ENCODE measurements at places on chromosomes 3 and 15.
A peak's percentile ranks its signal among the peaks of the same experiment; 100 is the strongest.

DNA sequence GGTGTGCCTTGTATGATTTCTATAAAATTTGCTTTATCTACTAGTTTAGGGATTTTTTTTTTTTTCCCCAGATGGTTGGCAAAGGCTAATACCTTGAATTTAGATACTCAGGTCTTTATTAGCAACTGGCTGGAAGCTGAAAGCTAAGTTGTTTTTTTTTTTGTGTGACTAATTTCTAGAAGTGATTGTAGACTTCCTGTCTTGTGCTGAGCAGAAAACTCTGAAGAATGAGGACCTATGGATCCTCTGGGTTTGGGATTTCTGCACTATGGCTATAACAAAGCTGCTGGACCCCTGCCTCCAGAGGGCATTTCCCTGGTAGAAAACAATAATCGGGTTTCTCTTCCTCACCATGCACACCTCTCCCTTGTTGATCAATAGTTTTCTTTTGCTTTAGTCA lies 10.0 kb downstream of the ARIH2 start:
- no peak for DNase-seq

DNA sequence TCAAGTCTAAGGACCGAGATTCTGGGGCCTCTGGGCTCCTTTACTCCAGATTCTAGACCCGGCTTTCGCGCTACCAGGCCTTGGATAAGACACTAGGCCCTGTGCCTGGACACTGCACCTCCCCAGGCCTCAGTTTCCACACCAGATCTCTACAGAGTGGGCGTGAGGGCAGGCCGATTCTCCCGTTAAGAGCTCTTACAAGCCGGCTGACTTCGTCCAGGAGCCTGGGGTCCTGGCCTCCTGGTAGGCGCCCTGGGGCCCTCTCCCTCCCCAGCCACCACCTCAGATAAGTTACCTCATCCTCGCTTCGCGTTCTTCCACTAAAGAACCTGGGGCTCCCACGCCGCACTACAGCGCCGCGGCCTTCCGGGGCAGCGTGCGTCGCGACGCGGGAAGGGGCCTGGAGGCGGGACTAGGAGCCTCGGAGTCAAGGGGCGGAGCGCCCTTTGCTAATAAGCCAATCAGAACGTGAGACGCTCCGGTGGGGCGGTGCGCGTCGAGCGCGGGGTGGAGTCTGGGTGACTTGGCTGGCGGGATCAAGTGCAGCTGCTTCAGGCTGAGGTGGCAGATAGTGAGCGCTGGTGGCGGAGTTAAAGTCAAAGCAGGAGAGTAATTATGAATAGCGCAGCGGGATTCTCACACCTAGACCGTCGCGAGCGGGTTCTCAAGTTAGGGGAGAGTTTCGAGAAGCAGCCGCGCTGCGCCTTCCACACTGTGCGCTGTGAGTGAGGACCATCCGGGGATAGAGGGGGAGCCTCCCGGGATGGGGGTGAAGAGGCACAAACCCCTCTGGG lies at the start of the genes EAF2 and IQCB1:
Gene EAF2 (plus strand): TSS at position 539 of the 794 bp plus-strand sequence. CDS start 77 bp downstream, at position 616.
Gene IQCB1 (minus strand): TSS at position 390 of the 794 bp plus-strand sequence. CDS start 6,100 bp downstream, outside the sequence.
- peak; percentile 92 for DNase-seq

DNA sequence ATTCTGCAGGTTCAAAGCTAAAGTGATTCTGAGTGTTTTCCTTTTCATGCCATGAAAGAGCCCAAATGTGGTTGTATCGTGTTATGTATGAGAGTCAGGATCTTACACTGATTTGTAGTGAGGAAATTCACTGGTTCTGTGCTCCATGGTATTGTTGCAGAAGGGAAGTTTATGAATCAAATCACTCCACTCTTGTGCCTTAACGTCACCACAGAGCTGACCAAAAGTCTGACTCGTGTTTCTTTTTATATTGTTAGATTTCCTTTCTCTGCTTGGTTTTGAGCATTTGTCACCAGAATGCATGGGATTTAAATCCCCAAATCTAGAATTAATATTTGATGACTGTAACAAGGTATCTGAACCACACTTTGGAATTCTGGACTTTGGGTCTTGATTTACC lies 29.1 kb upstream of the SLC30A4 start:
- DNase-seq: peak; percentile 30

- no peak for DNase-seq
Observed at GRCh38 chr3:5009506-5010109, 30.4 kb downstream of the BHLHE40 start.

GRCh38 chr15:83380059-83380458 lies 67.1 kb upstream of the SH3GL3 start:
- peak; percentile 48 for DNase-seq

- DNase-seq: no peak
Observed at GRCh38 chr15:66275352-66275751, 18.0 kb upstream of the DIS3L start.

DNA sequence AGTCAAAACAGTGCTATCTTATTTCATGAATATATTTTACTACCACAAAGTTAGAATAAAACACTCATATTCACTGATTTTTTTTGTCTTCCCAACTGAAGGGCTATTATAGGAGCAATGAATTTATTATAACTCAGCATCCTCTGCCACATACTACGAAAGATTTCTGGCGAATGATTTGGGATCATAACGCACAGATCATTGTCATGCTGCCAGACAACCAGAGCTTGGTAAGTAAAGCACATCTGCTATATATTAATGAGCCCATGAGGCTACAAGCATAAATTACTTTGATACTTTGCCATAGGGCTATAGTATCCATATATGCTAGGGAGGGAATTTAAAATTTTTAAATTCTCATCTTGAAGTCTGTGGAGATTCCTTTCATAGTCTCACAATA lies 95.9 kb downstream of the FEZF2 start:
- peak; percentile 77 for DNase-seq

DNA sequence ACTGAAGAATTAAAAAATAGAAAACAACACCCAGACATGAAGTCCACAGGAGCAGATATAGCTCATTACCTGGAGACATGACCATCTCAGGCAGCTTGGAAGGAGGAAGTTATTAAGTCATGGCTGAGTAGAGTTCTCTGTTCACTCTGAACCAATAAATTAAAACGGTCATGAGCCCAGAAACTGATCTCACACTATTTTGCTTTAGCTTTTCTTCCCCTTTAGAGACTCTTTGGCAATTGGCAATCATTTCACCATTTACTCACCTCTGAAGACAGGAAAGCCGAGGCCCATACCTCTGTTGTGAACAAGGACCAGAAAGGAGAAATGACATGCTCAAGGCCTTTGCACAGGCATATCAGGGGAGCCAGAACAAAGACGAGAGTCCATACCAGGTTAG lies 26.6 kb downstream of the CLDN18 start:
- no peak for DNase-seq

GRCh38 chr3:111913163-111913763 lies 54.2 kb downstream of the PHLDB2 start:
- DNase-seq: no peak

DNA sequence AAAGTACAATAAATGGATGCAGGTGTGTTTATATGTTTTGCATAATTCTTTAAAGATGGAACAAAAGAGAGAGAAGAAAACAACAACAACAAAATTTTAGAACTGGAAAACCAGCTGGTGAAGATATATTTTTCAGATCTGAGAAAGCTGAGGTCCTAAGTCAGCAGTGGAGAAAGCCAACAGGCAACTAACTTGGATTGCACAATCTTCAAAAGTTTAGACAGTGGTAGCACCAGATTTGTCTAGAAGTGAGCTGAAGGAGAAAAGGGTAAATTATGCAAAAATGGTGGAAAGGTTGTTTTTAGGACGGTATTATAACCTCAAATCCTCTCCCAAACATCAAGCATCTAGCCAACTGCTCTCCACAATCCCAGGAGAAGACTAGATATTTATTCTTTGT lies 17.0 kb downstream of the FGF12 start:
- DNase-seq: no peak

- DNase-seq: no peak
Observed at GRCh38 chr3:46615976-46616375, 3.7 kb downstream of the FAM240A start.

DNA sequence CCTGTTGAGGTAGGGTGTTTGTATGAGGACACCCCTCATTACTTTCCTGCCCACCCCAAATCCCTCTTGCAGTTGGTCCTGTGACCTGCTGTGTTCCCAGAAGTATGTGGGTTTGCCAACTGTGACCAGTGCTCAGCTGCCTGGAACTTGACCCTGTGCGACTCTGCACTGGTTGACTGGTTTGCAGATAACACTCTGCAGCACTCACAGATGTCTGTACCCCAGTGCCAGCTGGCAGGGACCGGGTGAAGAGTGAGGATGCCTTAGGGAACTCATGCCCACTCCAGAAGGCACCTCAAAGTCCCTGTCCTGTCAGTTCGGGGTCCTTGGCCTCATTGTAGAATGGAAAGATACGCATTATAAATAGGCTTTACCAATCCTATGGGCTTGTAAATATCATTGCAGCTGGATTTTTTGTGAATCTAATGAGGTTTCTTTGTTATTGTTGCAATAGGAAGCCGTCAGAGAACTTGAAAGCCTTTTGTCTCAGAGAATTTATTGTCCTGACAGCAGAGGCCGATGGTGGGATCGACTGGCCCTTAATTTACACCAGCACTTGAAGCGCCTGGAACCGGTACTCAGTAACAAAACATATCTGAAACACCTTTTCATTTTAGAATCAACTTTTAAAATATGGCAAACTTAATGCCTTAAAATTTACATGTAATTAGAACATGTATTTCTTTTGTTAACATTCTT lies 18.2 kb downstream of the FAN1 start:
- DNase-seq: no peak

GRCh38 chr15:56523521-56523920 lies 58.6 kb upstream of the MNS1 start:
- DNase-seq: peak; percentile 13

- peak; percentile 81 for DNase-seq
Observed at GRCh38 chr3:71628522-71628921, 45.0 kb upstream of the FOXP1 start.

- DNase-seq: peak; percentile 62
Observed at GRCh38 chr3:172516318-172517214, 6.7 kb downstream of the TNFSF10 start.

DNA sequence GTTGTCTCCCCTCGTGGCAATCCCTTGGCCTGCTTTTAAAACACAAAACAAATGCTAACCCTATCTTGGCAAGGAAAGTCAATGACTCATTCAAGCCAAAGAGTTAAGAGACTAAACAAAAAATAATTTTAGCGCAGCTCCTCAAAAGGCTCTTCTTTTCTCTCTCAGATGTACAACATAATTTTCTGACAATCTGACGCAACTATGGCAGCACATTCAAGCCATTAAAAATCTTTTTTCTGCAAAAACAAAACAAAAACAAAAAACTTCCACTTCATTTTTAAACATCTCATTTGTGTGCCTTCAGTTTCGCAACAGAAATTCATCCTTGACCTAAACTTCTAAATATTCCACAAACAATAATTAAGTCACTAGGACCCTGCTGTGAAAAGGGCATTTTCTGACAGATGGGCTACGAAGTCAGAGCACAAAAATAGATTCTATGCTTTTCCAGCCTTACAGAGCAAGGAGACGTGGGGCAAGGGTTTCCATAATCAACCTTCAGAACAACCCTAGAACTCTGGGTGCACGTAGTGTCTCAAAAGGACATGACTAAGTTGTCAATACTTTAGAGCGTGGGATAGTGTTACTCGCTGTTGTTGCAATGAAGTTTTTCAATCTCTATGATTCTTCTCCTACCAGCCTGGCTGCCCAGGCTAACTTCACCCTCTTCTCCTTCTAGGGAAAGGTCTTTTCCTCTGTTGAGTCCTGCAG lies 84.3 kb downstream of the MB21D2 start:
- DNase-seq: peak; percentile 84

Data from fibroblast of skin of right quadriceps (primary cell).